DMS79 (cell line): ENCODE measurements at places on chromosomes 13 and 19.

DNA sequence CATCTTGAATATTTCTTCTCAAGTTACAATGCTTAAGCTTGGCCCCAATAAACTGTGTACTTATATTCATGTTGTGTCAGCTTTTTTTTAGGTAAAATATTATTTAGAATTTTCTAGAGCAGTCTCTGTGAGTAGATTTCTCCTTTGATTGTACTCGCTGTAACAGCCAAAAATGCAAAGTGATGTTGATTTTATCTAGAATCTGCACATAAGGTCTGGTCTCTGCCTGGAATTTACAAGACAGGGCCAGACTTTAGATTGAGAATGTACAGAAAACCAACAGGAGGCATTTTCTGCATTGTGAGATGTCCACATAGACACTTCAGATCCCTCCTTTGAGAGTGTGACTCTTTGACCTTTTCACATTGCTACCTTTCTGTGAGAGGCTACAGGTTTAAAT is 43.1 kb upstream of the ZNF681 start:
- no peak for DNase-seq

- DNase-seq = no peak
Measured at GRCh38 chr19:6250024-6250615, 29.7 kb downstream of the MLLT1 start.

- no peak for DNase-seq
Measured at GRCh38 chr19:48999481-49000325, 6.0 kb downstream of the RUVBL2 start.

DNA sequence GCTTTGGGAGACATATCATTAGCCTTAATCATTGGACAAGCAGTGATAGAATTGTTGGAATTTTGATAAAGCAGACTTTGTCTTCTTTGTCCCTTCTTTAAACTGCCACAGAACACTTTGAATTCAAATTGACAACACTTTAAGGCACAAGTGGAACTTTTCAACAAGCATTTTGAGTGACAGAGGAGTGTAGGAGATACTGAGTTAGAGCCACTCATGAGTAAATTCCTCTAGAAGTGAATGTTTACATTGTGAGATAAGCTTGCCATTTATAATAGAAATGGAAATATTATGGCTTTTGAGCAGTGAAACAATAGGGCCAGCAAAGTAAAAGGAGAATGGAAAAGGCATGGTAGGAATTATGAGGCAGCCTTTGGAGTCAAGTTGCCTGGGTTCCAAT is 515.8 kb downstream of the SLITRK6 start:
- no peak for DNase-seq

GRCh38 chr19:46915386-46915785 is 54.6 kb downstream of the ARHGAP35 start:
- DNase-seq = no peak

GRCh38 chr13:65063753-65064152 is 2166.4 kb downstream of the PCDH9 start:
- DNase-seq = no peak

DNA sequence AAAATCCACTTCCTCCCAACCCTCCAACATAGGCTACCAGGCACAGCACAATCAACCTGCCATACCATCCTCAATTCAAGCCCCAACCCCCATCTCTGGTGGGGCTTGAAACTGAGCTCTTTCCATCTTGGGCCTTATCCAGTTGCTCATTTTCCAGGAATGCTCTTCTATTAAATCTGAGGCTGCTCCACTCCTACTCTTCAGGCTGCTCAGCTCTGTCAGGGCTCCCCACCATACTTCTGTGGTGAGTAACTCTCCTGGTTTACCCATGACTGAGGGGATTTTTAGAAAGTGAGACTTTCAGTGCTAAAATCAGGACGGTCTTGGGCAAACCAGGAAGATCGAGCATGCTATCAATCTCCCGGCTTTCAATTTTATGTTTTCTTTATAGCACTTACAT is 512.8 kb downstream of the LMO7 start:
- no peak for DNase-seq

DNA sequence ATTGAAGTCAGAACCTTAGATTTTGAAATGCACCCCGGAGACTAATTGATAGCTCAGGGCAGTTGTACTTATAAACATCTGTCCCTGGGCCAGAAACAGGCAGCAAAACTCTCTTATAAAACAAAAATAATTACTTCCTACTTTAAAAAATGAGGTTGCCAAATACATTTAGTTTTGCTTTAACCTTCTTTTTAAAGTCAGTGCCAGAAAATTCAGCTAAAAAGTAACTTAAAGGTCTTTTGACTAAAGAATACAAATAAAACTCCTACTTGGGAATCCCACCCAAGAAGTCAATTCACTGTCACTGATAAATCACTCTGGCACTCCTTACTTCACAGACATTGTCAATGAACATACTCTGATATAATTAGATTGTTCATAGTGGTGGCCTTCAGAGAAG is 60.7 kb downstream of the DOCK9 start:
- DNase-seq = peak; percentile 49

GRCh38 chr13:33561627-33562026 is 256.3 kb upstream of the RFC3 start:
- no peak for DNase-seq

- DNase-seq = no peak
Measured at GRCh38 chr13:24071423-24072075, 89.0 kb upstream of the SPATA13 start.

DNA sequence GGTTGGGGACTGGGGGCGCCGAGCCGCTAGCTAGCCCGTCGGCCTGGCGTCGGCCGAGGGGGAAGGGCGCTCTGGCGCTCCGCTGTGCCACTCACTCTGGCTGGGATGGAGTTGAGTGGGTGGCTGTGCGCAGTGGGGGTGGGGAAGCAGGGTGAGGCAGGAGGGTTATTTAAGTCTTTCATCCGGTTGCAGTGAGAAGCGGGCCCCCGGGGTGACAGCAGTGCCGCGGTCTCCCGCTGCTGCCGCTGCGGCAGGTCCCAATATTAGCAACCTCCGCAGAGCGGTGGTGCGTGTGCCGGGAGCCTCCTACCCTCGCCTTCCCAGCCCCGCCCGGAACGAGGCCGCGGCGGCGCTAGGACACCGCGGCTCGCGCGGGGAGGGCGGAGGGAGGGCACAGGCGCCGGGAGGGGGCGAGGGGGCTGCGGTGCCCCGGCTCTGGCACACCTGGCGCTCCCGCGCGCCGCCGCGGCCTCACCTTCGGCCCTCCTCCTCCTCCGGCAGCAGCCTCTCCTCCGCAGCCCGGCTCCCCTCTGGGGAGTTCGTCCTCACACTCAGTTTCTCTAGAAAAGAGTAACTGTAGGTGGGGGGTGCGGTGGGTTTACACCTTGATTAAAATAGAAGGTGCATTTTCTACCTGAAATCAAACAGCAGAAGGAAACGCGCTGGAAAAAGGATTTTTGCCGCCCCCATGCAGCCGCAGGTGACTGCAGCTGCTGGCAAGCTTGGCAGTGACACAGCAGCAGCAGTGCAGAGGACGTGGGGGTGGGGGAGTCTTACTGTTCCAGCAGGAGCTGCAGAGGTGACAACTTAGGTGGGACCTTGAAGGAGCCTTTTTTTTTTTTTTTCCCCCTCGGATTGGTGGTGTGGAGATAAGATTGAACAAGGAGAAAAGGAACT is 4.5 kb downstream of the FGF9 start:
- DNase-seq = no peak
